ENCODE measurements at places on chromosomes 7 and 10. TPM values are rescaled to one million over a fixed set of nuclear protein-coding genes. Genes with fewer than 3 reads are reported as not detected.

EMX2 gene
- total RNA-seq = 0.26 TPM

SYT15B gene
- total RNA-seq = 1.6 TPM

ZNF282 gene
- 13.3 TPM for total RNA-seq

PRTFDC1 gene
- total RNA-seq = 6.3 TPM

UMAD1 gene
- total RNA-seq = 11.1 TPM

KCNIP2 gene
- total RNA-seq = 335 TPM
